Ovary (tissue), 10 donors: ENCODE measurements at places on chromosomes 6 and 20. TPM values are rescaled to one million over a fixed set of nuclear protein-coding genes. Genes with fewer than 3 reads are reported as not detected.
A peak's percentile ranks its signal among the peaks of the same experiment; 100 is the strongest.

- no peak for DNase-seq
- no peaks in the 10 kb centered on the region for H3K36me3 ChIP-seq
- H3K4me3 ChIP-seq, result no peak overlapping the region
- peaks cover 5% of the 10 kb centered on the region for H3K4me1 ChIP-seq
- no peaks in the 10 kb centered on the region for H3K27me3 ChIP-seq
These were observed 14.8 kb downstream of the AKAP12 start for GRCh38 chr6:151254451-151255081.

DNA sequence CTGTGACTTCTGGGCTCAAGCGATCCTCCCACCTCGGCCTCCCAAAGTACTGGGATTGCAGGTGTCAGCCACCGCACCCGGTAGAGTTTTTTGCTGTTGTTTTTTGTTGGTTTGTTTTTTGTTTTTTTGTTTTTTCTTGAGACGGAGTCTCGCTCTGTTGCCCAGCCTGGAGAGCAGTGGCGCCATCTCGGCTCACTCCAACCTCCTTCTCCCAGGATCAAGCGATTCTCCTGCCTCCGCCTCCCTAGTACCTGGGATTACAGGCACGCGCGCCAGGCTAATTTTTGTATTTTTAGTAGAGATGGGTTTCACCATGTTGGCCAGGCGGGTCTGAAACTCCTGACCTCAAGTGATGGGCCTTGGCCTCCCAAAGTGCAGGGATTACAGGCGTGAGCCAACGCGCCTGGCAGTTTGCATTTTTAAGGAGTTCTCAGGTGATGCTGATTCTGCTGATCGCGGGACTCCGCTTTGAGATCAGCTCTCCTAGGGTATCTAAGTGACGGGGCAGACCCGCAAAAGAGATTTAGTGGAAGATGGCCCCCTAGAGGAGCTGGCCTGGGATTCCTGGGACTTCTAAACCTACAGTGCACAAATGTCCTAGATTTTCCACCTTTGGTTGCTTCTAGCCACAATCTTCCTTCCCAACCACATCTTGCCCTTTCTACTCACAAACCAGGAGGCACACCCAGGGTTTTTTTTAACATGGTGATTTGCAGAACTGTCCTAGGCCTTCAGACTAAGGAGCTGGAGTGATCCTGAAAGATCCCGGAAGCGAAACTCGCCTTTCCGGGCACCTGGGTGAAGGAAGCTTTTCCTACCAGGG, 45.2 kb downstream of the DPPA5 start:
- no peak for DNase-seq
- H3K4me1 ChIP-seq, result no peaks in the 10 kb centered on the region
- no peak overlapping the region for H3K27ac ChIP-seq

GRCh38 chr20:10961651-10962288, 288.0 kb upstream of the JAG1 start:
- H3K27me3 ChIP-seq, result no peaks in the 10 kb centered on the region
- no peak overlapping the region for H3K27ac ChIP-seq
- H3K4me1 ChIP-seq, result peaks cover 9% of the 10 kb centered on the region
- H3K36me3 ChIP-seq, result no peaks in the 10 kb centered on the region
- H3K4me3 ChIP-seq, result no peak overlapping the region

DNA sequence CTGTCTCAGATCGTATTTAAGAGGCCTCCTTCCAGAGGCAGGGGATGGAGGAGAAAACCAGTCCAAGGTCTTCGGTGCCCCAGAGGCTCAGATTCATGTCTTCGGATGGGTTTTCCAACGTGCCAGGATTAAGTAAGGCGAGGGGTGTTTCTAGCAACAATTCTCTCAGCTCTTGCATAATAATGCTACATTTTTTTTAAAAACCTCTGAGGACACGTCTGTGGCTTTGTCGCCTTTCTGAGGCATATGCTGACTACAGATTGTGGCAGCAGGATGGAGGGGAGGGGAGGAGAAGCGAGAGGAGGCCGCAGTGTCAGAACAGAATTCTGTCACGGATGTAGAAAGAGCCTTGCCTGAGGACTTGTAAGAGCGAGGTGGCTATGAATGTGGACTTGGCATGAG, 17.7 kb upstream of the CCDC167 start:
- no peak overlapping the region for H3K27ac ChIP-seq
- H3K4me3 ChIP-seq, result no peak overlapping the region
- DNase-seq, result no peak
- no peaks in the 10 kb centered on the region for H3K36me3 ChIP-seq
- H3K4me1 ChIP-seq, result no peaks in the 10 kb centered on the region

DNA sequence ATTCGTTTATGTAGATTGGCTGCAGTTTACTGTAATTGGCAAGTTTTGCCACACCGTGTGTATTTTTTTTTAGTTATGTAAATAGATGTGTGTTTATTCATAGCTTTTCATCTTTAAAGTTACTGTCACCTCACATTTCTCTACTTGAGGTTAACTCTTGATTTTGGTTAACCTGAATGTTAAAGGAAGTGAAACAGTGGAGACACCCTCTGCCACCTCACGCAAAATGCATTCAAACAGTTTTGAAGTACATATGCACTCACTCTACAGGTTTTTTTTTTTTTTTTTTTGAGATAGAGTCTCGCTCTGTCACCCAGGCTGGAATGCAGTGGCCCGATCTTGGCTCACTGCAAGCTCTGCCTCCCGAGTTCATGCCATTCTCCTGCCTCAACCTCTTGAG, 17.7 kb downstream of the OR2A4 start:
- no peaks in the 10 kb centered on the region for H3K27me3 ChIP-seq
- H3K4me1 ChIP-seq, result no peaks in the 10 kb centered on the region
- H3K4me3 ChIP-seq, result no peak overlapping the region

DNA sequence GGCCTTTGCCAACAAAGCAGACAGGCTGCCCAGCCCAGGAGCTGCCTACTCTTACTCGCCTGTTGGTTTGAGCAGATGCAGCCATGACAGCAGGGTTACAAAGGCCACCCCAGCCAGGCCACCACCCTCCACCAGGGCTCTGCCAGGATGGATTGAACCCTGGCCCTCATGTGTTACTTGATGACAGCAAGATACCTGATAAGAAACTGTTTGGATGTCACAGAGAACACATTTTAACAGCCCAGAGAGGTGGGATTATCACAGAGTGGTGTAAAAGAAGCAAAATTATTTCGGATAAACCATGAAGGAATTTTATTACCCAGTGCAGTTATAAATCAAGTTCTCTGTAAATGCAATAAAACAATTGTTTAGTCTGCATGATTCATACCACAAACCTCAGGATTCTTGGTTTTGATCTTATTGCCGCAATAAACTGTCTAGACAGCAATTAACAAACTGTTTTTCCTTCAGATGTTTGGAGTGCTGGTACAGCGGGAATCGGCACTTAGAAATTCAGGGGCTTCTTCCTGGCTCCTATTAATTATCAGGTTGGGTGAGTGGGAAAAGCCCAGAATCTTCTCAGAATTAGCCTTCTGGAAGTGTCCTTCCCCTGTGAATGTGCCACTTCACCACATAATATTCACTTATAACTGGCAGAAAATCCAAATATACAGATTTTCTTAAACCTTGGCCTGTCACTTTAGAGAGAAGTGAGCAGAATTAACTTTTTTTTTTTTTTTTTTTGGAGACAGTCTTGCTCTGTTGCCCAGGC, 58.0 kb upstream of the SALL4 start:
- H3K4me1 ChIP-seq, result no peaks in the 10 kb centered on the region
- H3K27me3 ChIP-seq, result no peaks in the 10 kb centered on the region
- DNase-seq, result no peak
- H3K27ac ChIP-seq, result no peak overlapping the region
- H3K4me3 ChIP-seq, result no peak overlapping the region
- no peaks in the 10 kb centered on the region for H3K36me3 ChIP-seq

GRCh38 chr6:22668307-22668706, 98.9 kb downstream of the HDGFL1 start:
- peaks cover 7% of the 10 kb centered on the region for H3K4me1 ChIP-seq
- DNase-seq, result peak; percentile 19
- no peak overlapping the region for H3K27ac ChIP-seq
- H3K36me3 ChIP-seq, result no peaks in the 10 kb centered on the region
- no peaks in the 10 kb centered on the region for H3K27me3 ChIP-seq
- no peak overlapping the region for H3K4me3 ChIP-seq

DNA sequence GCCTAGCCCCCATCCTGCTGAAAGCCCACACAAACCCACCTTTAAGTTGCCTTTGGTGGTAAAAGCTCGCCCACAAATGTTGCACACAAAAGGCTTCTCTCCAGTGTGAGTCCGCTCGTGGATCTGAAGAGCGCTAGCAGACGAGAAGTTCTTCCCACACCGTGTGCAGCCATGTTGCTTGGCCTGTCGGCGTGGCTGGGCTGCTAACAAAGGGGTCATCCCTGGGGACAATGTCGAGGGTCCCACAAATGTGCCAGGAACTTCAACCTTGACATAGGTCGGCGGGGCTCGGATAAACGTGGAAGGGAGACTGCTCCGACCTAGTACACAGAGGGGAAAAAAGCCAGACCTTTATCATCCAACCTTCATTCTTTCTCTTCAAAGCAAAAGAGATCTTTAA, 13.5 kb downstream of the SALL4 start:
- no peak for DNase-seq
- no peaks in the 10 kb centered on the region for H3K4me1 ChIP-seq
- H3K36me3 ChIP-seq, result no peaks in the 10 kb centered on the region
- H3K27ac ChIP-seq, result no peak overlapping the region
- H3K4me3 ChIP-seq, result no peak overlapping the region

GRCh38 chr6:72521684-72522083, 100.2 kb upstream of the KCNQ5 start:
- H3K27ac ChIP-seq, result no peak overlapping the region
- no peaks in the 10 kb centered on the region for H3K36me3 ChIP-seq
- no peak for DNase-seq
- no peaks in the 10 kb centered on the region for H3K27me3 ChIP-seq
- H3K4me3 ChIP-seq, result no peak overlapping the region

DNA sequence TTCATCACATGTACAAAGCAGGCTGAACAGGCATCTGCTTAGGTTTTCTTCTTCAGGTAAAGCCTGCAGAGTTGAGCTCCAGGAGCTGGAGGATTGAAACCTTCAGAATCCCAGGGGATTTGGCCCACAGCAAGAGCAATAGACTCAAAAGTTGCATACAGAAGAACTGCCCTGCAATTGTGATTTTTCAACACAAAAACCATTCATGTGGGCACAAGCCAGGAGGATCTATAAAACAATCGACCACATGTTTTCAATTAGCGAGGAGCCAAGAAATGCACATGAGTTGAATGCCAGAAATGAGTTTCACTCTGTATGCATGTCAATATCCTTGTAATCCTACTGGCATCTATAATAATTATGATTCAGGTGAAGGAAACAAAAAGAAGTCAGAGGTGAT, 576.4 kb downstream of the HDGFL1 start:
- H3K36me3 ChIP-seq, result no peaks in the 10 kb centered on the region
- DNase-seq, result no peak
- H3K27ac ChIP-seq, result no peak overlapping the region
- no peak overlapping the region for H3K4me3 ChIP-seq

DNA sequence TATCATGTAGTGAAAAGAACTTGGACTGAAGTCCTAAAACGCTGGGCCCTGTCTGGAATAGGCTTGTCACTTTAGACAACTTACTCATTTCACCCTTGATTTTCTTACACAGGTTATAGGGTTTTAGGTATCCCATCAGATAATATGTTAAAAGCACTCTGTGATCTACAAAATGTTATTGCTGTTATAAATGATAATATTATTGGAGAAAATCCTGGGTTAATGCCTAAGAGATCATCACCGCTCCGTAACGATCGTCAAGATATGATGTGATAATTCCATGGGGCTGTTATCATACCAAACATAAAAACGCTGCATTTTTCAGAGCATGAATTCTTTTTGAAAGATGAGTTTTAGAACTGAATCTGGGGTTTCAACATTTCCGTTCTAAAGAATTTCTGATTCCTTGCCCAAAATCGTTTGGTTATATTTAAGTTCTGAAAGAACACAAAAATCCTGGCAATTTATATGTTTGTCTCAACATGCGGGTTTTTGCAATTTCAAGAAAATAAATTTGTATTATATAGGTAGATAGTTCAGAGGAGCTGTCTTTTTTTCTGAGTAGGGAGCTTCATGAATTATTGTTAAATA, 154.8 kb downstream of the FOXC1 start:
- no peaks in the 10 kb centered on the region for H3K36me3 ChIP-seq
- no peak overlapping the region for H3K27ac ChIP-seq
- H3K27me3 ChIP-seq, result no peaks in the 10 kb centered on the region

- no peak overlapping the region for H3K27ac ChIP-seq
- no peaks in the 10 kb centered on the region for H3K36me3 ChIP-seq
- DNase-seq, result no peak
- no peak overlapping the region for H3K4me3 ChIP-seq
- H3K27me3 ChIP-seq, result no peaks in the 10 kb centered on the region
- no peaks in the 10 kb centered on the region for H3K4me1 ChIP-seq
These were observed 532.2 kb downstream of the CDH26 start for GRCh38 chr20:60490217-60491050.

DNA sequence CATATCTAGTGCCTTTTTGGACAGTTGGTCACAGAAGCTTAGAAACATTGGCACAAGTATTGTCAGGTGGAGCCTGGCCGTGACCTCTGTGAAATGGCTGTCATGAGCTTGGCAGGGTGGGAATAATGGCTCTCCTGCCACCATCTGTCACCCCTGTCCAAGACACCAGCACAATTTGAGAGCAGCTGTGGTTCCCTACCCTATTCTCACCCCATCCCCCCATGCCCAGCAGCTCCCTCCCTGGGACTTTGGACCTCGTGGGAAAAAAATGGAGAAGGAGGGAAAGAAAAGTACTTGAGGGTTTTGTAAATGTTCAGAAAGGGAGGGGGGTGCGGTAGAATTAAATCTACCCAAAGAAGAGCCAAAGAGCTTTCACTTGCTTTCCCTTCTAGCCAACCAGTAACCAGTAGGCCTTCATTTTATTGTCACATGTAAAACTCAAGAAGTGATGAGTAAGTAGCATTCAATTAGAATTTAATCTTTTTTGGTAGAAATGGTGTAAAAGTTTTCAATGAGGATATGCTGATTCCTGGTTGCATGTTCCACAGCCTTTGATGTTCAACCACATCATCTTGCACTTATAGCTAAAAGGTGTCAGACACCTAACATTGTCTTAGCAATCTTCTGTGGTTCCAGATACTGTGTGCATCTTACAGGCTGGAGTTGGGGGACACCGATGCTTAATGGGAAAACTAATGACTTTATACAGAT, 263.5 kb upstream of the TAB2 start:
- no peak for DNase-seq
- no peaks in the 10 kb centered on the region for H3K4me1 ChIP-seq
- H3K27ac ChIP-seq, result no peak overlapping the region
- no peak overlapping the region for H3K4me3 ChIP-seq
- no peaks in the 10 kb centered on the region for H3K36me3 ChIP-seq

GRCh38 chr20:23875606-23876237, 3.8 kb downstream of the CST5 start:
- no peaks in the 10 kb centered on the region for H3K27me3 ChIP-seq
- H3K27ac ChIP-seq, result no peak overlapping the region
- no peak overlapping the region for H3K4me3 ChIP-seq
- H3K36me3 ChIP-seq, result no peaks in the 10 kb centered on the region

GRCh38 chr6:133623065-133623464, 265.8 kb upstream of the TCF21 start:
- H3K27me3 ChIP-seq, result no peaks in the 10 kb centered on the region
- H3K36me3 ChIP-seq, result no peaks in the 10 kb centered on the region
- peaks cover 5% of the 10 kb centered on the region for H3K4me1 ChIP-seq
- H3K27ac ChIP-seq, result peak overlapping the region; percentile 12

The FAM83C gene
- total RNA-seq, result not detected

The C20orf202 gene
- total RNA-seq, result 0.25 TPM

The FAM217A gene
- total RNA-seq, result not detected

The SPATA2 gene
- total RNA-seq, result 9.5 TPM

The KIF13A gene
- 44.4 TPM for total RNA-seq

The MTFR2 gene
- 0.60 TPM for total RNA-seq
